ENCODE measurements at places on chromosomes 11 and 22.

- no peak for DNase-seq
Observed at GRCh38 chr22:27794226-27794625, 7.3 kb downstream of the MN1 start.

- DNase-seq: no peak
Observed at GRCh38 chr11:131666617-131667016, 296.2 kb downstream of the NTM start.

DNA sequence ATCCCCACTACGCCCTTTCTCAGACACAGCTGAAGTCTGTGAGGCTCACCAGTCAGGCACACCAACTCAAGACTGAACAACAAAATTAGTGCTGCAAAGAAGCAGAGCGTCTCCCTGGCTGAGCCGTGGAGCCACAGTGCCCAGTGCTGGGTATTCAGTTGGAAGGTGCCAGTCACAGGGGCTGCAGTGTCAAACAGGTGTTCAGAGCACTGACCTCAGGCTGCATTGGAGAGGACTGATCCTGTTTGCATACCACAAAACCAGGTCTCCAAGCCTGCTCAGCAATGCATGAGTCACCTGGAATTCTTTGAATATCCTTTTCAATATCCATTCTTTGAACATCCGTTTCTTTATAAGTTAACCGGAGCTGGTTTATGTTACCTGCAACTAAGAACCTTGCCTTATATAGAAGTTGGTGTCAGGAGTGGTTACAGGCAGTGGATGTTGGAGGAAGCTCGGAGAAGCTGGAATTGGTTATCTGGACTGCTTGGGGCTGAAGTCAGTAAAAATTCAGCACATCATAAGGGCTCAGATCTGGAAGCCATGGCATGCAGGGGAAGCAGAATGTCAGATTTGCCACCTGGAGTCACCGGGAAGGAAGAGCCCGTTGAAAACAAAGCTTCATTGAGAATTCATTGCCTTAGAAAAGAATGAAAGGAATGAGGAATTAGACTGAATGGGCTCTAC is 30.3 kb downstream of the PDGFB start:
- peak; percentile 20 for DNase-seq

- DNase-seq: no peak
Observed at GRCh38 chr11:116472651-116473050, 300.1 kb downstream of the BUD13 start.

- DNase-seq: no peak
Observed at GRCh38 chr22:19422440-19423301, 8.9 kb downstream of the HIRA start.

GRCh38 chr11:69211920-69212797 is 56.4 kb downstream of the SMIM38 start:
- no peak for DNase-seq

GRCh38 chr11:114027391-114027790 is 32.1 kb upstream of the ZBTB16 start:
- no peak for DNase-seq

DNA sequence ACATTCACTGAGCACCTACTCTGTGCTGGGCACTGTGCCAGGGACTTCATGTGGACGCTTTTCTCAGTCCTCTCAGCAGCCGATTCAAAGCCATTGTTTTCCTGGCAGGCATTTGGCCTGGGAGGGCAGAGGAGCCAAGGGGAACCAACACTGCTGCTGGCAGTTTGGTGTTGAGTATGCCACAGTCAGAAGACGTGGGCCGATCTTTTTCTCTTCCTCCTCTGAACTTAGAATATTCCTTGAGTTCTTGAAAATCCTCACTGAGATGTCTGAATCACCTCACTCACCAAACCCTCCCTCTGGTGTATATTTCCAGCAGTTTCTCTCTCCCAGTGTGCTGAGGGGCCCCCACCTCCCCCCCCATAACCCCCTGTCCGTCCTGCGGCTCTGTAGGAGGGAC is 114.5 kb upstream of the CRYBB3 start:
- DNase-seq: no peak

DNA sequence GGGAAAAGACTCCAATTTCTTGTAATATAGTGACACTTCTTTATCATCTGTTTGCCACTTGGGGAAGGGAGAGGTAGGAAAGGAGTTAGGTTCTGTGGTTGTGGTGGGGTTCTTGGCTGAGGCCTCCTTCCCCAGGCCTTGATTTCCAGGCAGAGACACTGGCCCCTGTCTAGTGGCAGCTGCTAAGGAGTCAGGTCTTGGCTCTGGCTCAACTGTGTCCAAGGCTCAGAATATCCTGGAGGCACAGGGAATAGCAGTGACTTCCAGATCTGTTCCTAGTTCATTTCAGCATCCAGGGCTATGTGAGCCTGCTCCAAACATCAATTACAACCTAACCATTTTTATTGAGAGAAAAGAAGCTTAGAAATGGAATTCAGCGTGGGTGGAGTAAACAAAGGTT is 29.5 kb downstream of the PPFIBP2 start:
- DNase-seq: no peak

- DNase-seq: no peak
Observed at GRCh38 chr11:7548659-7549274, 35.0 kb downstream of the PPFIBP2 start.

DNA sequence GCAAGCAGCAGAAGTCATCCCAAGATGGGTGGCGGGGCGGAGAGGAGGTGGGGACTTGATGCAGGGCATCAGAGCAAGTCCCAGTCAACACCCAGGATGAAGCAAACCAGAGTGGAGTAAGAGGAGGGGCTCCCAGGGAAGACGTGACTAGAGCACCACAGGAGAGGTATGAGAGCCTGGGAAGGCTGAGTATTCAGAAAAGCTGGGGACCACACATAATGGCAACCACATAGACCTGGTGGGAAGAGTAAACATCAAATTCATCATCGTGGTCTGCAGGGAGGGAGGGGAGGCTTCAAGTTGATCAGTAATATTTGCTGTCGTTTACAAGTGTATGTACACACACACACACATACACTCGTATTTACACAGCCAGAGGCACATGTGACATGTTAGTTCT is 60.7 kb upstream of the CLTCL1 start:
- no peak for DNase-seq

- peak; percentile 74 for DNase-seq
Observed at GRCh38 chr11:64767344-64768299, 7.8 kb upstream of the PYGM start.

DNA sequence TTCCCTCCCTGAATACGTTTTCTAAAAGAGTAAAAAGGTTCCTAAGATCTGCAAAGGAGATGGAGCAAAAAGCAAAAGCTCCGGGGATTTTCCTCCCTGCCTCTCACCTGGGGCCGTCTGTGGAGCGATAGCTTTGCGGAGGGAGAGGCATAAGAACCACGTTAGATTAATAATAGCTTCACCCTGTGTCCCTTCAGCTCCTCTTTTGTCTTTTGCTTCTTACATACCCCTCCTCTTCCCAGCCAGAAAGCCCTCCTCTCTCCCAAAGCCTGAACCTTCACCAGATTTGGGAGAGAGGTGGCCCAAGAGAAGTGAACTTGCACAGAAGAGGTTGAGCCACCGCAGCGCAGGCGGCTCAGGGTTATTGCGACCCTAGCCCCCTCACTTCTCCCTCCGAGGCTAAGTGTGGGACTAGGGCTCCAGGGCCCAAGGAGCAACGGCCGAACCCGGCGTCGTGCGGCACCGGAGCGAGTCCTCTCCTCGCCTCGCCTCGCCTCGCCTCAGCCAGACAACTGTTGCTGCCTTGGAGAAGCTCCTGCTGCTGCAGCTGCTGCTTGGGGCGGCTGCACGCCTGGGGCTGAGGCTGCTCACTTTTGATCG is 97.6 kb upstream of the HSD17B12 start:
- no peak for DNase-seq

- DNase-seq: no peak
Observed at GRCh38 chr11:47918370-47918690, 62.0 kb upstream of the PTPRJ start.

DNA sequence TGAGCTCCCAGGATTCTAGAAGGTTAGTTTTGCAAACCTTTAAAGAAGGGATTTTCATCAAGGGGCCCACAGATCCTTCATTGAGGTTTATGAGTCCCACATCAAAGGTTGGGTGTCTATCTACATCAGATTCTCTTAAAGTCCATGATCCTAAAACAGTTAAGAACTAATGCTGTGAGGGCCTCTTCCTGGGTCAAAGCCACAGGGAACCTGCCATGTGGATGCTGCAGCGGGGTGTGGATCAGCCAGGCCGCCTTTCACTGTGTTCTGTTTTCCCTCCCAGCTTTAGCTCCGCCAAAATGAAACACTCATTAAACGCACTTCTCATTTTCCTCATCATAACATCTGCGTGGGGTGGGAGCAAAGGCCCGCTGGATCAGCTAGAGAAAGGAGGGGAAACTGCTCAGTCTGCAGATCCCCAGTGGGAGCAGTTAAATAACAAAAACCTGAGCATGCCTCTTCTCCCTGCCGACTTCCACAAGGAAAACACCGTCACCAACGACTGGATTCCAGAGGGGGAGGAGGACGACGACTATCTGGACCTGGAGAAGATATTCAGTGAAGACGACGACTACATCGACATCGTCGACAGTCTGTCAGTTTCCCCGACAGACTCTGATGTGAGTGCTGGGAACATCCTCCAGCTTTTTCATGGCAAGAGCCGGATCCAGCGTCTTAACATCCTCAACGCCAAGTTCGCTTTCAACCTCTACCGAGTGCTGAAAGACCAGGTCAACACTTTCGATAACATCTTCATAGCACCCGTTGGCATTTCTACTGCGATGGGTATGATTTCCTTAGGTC is 5.3 kb downstream of the SERPIND1 start:
- no peak for DNase-seq

DNA sequence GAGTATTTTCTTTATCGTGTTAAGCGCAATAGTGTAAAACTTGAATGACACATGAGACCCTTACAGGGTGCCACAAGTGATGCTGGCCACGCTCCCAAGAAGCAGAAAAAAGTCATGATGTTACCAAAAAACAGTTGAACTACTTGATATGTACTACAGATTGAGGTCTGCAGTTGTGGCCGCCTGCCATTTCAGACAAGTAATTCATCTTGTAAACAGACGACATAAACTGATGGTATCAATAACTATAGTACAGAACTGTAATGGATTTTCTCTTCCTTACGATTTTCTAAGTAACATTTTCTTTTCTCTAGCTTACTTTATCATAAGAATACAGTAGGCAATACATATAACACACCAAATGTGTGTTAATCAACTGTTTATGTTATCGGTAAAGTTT is 5.5 kb downstream of the CD59 start:
- DNase-seq: no peak

DNA sequence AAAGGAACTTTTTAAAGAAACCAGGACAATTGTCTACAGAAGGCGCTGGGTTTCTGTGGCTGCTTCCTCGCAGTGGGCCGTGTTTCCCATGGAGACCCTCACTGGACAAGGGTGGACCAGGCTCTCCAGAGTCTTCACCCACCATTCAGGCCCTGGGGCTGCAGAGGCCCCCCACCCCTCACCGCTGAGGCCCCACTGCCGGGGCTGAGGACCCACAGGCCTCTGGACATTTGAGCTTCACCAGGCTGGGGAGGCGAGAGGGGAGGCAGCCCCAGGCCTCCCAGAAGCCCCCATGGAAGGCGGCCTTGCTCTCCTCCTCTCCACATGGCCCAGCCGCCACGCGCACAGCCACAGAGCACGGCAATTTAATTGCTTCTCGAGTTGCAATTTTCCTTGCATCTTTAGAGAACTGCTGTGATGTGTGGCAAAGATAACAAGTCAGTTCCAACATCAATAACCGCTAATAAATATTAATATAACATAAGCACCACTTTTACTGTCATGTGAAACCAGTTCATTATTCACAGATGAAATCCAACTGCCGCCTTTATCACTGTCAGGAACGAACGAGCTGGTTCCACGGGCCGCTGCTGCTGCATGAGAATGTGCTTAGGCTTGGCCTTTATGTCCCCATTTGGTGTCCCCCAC is 81.0 kb downstream of the PHF21B start:
- DNase-seq: no peak

- DNase-seq: no peak
Observed at GRCh38 chr11:36581536-36581935, 12.8 kb upstream of the IFTAP start.

- no peak for DNase-seq
Observed at GRCh38 chr11:47869544-47870393, 21.6 kb upstream of the NUP160 start.

GRCh38 chr22:47063606-47064005 is 301.2 kb downstream of the TBC1D22A start:
- DNase-seq: no peak

DNA sequence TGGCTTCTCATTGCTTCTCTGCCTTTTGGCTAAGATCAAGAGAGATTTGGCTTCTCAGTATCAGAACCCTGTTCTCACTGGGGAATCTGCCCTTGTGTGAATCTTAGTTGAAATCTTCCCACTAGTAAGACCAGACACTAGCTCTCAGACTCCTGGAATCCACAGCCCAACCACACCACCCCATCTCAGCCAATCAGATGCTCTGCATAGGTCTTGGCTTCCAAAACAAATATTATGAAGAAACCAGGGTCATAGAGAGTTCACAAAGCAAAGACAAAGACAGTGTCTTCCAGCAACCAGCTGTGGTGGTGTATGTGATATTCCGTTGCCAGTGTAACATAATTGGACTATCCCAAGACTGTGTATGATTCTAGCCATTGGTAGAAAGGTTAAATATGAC is 5.4 kb downstream of the OR8B12 start:
- peak; percentile 58 for DNase-seq

GRCh38 chr22:29375398-29376076 is 12.8 kb downstream of the AP1B1 start:
- DNase-seq: peak; percentile 24

DNA sequence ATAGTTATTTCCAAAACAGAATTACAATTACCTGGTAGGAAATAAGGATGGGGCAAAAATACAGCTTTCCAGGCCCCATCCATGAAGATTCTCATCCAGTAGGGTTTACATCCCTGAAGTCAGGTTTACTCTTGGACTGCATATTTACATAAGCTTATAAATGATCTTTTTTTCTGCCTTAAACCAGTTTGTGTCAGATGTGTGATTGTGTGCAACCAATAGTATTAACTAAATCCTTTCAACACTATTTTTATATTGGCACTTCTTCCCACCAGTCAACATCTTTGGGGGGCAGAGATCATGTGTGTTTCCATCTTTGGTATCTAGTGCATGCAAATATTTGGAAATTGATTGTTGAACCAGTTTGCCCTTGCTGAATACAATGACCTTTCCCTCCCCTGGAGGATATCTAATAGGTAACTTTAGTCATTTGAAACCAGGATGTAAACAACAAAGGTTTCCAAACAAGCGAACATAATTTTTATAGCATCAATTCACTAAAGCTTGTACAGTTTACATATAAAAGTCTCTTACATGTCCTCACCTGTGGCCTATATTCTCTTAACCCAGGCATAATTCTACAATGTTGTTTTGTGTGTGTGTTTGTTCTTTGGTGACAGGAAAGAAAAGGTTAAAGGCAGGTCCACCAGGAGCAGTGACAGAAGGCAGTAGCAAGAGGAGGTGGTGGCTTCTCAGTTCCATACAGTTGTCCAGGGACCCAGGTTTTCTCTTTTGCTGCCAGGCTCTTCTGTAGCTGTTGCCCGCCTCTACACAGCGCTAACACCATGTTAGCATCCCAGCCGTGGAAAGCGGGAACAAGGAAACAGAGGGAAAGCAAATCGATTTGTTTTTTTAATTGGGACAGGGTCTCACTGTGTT is 1.7 kb upstream of the ME3 start:
- DNase-seq: no peak

- DNase-seq: no peak
Observed at GRCh38 chr11:26095340-26095739, 236.6 kb upstream of the ANO3 start.

GRCh38 chr11:17770917-17771316 is 36.3 kb downstream of the KCNC1 start:
- peak; percentile 5 for DNase-seq

- no peak for DNase-seq
Observed at GRCh38 chr11:57458060-57458409, 2.3 kb upstream of the RTN4RL2 start.

GRCh38 chr11:128893578-128894285 is 2.6 kb downstream of the KCNJ5 start:
- DNase-seq: no peak

- no peak for DNase-seq
Observed at GRCh38 chr22:42400811-42401534, 31.2 kb downstream of the NFAM1 start.
